HFFc6 (cell line): ENCODE measurements at places on chromosomes 1 and 21. TPM values are rescaled to one million over a fixed set of nuclear protein-coding genes. Genes with fewer than 3 reads are reported as not detected.
A peak's percentile ranks its signal among the peaks of the same experiment; 100 is the strongest.

DNA sequence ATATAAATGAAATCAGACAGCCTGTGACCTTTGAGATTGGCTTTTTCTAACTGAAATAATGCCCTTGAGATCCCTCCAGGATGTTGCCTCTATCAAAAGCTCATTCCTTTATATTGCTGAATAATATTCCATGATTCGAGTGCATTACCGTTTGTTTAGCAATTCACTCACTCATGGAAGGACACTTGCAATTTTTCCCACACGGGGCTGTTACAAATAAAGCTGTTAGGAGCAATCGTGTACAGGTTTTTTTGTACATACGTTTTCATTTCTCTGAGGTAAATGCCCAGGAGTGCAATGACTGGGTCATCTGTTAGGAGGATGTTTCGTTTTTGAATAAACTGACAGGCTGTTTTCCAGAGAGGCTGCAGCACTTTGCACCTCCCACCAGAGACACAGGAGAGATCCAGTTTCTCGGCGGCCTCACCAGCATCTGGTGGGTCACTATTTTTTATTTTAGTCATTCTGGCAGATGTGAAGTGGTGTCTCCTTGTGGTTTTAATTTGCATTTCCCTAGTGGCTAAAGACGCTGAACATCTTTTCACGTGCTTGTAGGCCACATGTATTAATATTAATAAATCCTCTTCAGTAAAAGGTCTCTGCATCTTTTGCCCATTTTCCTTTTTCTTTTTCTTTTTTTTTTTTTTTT lies 11.0 kb downstream of the PRDM15 start:
- no peaks in the 10 kb centered on the region for H3K27me3 ChIP-seq
- peaks cover 22% of the 10 kb centered on the region for H3K4me1 ChIP-seq

DNA sequence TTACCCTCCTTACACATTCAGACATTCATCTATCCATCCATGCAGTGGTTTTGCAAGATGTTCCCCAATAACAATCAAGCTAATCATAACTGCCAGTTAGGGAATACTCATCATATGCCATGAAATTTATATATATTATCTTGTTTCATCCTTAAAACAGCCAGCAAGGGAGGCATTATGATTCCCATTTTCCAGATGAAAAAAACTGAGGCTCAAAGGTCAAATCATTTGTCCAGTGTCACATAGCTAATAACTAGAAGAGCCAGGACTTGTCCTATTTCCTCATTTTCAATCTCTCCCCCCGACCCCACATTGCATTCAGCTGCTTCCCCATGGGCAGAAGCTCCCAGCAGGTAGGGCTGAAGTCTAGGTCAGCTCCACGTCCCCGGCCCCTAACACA lies 7.0 kb upstream of the COL8A2 start:
- no peaks in the 10 kb centered on the region; the same call in 1 of the 2 replicates for H3K27me3 ChIP-seq
- DNase-seq, result no peak
- H3K4me1 ChIP-seq, result peaks cover 49% of the 10 kb centered on the region
- no peaks in the 10 kb centered on the region for H3K36me3 ChIP-seq
- no peak overlapping the region for H3K27ac ChIP-seq

DNA sequence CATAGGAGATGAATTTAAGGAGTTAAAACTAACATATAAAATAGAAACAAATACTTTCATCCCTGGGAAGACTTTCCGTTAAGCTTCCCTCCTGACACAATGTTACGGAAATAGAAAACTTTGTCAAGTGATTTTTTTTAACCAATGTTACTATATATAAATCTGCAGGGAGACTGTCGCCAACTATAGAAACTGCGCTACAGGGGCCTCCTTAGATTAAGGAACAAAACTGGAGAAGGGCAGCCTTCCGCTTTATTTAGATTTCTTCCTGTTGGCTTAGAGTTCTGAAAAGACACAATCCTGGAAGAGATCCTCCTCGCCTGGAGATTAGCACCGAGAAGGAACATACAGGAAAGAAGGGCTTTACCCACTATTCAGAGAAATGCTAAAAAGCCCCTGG lies 1.5 kb downstream of the MGST3 start:
- no peak for DNase-seq
- H3K4me1 ChIP-seq, result peaks cover 15% of the 10 kb centered on the region
- H3K4me3 ChIP-seq, result no peak overlapping the region
- no peaks in the 10 kb centered on the region; the same call in 1 of the 2 replicates for H3K27me3 ChIP-seq
- no peaks in the 10 kb centered on the region for H3K36me3 ChIP-seq

DNA sequence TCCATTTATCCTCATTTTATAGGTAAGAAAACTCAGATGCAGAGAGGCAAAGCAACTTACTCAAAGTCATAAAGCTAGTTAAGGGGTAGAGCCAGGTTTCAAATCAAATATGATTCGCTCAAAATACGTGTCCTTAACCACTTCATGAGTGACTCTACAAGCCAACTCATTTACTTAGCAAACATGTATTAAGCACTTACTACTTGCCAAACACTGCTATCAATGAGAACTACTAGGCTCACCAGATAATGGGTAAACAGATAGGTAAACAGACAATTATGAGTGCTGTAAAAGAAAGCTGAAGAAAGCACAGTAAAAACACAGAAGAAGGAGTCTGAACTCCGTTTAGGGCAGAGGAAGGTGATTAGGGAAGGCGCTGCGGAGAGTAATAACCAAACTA lies 65.9 kb downstream of the WDR64 start:
- peaks cover 31% of the 10 kb centered on the region for H3K4me1 ChIP-seq
- no peaks in the 10 kb centered on the region for H3K36me3 ChIP-seq
- H3K4me3 ChIP-seq, result no peak overlapping the region

- DNase-seq, result no peak
- peak overlapping the region; percentile 19; the same call in 1 of the 2 replicates for H3K27ac ChIP-seq
- no peaks in the 10 kb centered on the region for H3K36me3 ChIP-seq
- H3K4me3 ChIP-seq, result no peak overlapping the region
These were observed 20.9 kb upstream of the UBL4B start for GRCh38 chr1:110091381-110091780.

DNA sequence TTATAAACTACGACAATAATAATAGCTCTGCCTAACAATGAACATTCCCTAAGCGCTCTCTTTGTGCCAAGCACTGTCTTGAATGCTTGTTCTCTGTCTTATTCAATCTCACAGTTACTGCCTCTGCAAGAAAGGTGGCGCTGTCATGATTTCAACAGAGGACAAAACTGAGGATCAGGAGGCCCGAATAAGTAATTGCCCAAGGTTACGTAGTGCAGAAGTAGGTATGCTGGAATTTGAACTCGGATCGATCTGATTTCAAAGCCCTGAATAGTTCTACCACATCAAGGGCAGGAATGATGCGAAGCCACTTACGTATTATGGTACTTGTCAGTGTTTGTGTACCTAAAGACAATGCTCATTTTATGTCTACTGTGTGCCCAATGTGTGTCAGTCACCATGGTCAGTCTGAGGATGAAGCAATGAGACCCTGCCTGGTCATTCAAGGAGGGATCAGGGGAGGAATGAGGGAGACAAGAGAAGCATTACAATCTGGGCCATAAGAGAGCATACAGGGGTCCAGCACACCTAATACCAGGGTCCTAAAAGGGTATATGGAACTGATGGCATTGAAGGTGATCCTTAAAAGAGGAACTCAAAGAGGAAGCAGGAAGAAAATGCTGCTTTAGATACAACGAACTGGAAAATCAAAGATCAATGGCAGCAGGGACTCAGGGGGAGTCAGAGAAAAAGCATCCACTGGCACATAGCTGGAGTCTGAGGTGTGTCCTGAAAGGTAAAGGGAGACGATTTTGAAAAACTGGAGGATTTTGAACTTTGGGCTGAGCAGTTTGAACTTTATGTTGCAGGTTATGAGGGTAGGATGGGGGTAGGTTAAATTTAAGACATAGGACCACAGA lies 389.2 kb downstream of the PLPP3 start:
- no peaks in the 10 kb centered on the region for H3K27me3 ChIP-seq
- DNase-seq, result no peak
- no peak overlapping the region for H3K27ac ChIP-seq
- no peaks in the 10 kb centered on the region for H3K36me3 ChIP-seq

DNA sequence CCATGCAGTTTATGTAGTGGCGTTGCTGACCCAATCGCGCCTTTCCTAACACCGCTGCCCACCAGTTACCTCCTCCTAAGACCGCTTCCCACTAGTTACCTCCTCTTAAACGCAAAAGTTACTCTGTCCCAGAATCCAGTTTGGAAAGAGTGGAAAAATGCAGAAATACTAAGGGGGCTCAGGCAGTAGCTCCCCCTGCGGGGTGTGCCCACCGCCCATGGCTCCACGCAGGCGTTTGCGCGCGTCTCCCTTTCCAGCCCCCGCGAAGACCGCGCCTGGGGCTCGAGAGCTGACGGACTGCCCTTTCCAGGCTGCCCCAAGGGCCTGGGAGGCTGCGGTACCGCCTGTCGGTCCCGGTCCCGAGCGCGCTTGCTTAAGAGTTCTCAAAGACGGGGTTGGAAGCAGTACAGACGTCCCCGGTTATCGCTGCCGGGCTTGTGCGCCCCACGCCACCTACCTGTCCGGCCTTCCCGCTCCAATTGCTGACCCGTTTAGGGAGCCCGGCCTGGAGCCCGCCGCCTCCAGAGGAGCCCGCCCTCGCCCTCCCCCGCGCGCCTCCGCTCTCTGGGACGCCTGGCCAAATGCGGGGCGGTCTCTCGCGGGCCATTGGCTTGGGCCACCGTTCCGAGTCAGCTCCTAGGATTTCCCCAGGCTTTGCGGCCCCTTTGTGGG lies 414.1 kb upstream of the ESRRG start:
- H3K36me3 ChIP-seq, result no peaks in the 10 kb centered on the region; the same call in 1 of the 2 replicates
- peaks cover 15% of the 10 kb centered on the region for H3K27me3 ChIP-seq
- H3K4me1 ChIP-seq, result no peaks in the 10 kb centered on the region
- H3K27ac ChIP-seq, result no peak overlapping the region
- H3K4me3 ChIP-seq, result no peak overlapping the region

FNDC5 gene
- 0.53 to 0.69 TPM in 2 of 3 replicates, not detected in the other for total RNA-seq

ST6GALNAC5 gene
- 2.3 TPM in 1 of 3 replicates, not detected in the others for total RNA-seq

HPDL gene
- total RNA-seq, result 0.39 and 0.80 TPM in 2 replicates

DNA sequence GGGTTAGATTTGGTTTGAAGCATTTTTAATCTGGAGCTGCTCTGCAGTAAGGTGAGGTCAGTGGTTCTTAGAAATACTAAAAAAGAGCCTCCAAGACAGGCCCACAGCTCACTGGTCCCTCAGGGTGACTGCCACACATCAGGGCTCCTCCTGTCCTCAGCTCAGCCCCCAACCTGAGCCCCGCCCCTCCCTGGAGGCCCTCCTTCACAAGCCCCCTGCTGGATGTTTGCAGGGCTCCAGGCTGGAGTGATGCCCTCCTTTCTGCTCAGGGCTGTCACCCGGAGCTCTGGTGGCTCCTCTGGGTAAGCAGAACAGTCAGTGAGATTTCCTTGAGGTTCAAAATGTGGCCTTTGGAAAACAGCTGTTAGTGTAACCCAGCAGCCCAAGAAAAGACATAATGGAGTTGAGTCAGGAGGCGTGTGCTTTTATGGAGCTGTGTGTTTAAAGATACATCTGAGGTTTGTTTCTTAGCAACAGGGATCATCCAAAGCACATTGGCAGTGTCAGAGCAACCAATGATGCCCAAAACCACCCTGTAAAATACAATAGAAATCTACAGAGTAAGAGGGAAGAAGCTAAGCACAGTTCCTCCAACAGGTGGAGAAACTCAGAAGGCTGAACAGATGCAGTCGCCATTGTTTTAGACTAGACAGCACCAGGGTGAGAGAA lies 21.4 kb downstream of the STUM start:
- DNase-seq, result peak; percentile 20
- no peaks in the 10 kb centered on the region for H3K36me3 ChIP-seq

DNA sequence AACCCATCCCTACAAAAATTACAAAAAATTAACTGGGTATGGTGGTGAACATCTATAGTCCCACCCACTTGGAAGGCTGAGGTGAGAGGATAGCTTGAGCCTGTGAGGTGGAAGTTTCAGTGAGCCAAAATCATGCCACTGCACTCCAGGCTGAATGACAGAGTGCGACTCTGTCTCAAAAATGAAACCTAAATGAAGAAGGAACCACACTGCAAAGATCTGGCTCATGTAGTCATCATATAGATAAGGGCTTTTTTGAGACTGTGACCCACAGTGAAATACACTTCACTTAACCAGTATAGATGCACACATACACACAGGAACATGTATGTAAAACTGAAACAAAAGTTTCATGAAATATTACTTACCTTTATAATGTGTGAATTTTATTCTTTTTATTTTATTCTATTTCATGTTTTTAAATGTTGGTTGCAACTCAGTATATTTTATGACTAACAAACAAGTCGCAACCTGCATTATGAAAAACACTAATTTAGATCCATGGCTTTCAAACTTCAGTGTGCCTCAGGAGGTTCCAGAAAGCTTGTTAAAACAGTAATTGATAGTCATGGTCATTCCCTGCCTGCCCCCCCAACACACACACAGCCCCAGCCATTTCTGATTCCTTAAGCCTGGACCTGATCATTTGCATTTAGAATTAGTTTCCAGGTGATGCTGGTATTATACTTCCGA lies 189.5 kb downstream of the PATJ start:
- no peaks in the 10 kb centered on the region for H3K27me3 ChIP-seq
- H3K36me3 ChIP-seq, result no peaks in the 10 kb centered on the region
- no peak for DNase-seq

FNBP1L gene
- 1.1 to 5.5 TPM (median 5.2 TPM) in 3 replicates for total RNA-seq

SMCP gene
- not detected in 3 replicates for total RNA-seq

DNA sequence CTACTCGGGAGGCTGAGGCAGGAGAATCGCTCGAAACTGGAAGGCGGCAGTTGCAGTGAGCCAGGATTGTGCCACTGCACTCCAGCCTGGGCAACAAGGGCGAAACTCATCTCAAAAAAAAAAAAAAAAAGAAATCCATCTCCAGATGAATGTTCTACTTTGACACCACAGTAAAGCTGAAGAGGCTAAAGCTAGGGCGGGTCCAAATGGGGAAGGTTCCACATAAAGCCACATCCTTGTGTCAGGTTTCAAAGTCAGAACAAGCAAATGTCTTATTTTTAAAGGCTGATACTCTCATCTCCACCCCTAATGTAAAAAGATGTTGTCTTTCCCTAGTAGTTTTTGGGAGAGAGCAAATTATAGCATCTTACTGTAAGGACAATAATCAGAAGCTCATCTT lies 4.4 kb upstream of the WARS2 start:
- DNase-seq, result no peak
- H3K4me3 ChIP-seq, result no peak overlapping the region
- peaks cover 24% of the 10 kb centered on the region for H3K4me1 ChIP-seq
- no peak overlapping the region for H3K27ac ChIP-seq
- peaks cover 8% of the 10 kb centered on the region; the same call in 1 of the 2 replicates for H3K36me3 ChIP-seq
- H3K27me3 ChIP-seq, result no peaks in the 10 kb centered on the region

DNA sequence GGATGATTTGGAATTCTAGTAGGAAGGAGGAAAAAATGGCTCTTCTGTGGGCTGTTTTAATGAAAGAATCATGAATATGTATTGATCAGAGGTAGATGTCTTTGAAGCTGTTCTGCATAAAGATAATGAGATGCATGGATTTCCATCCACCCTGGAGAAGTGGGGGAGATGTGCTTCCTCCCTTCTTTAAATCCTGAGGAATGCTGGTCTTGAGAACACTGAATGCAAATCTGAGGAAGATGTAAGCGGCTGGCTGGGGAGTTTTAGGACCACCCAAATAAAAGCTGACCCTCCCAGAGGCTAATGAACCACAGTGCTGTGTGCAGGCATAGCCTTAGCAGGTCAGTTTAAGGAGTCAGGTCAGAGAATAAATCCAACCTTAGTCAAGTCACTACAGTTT lies 37.3 kb downstream of the ZMYND12 start:
- H3K4me3 ChIP-seq, result no peak overlapping the region
- peaks cover 50% of the 10 kb centered on the region for H3K27me3 ChIP-seq
- H3K36me3 ChIP-seq, result no peaks in the 10 kb centered on the region

SLC66A1 gene
- 14.3 to 15.1 TPM (median 14.7 TPM) in 3 replicates for total RNA-seq

GRCh38 chr1:107840725-107841124 lies 124.3 kb downstream of the VAV3 start:
- H3K4me1 ChIP-seq, result no peaks in the 10 kb centered on the region
- no peaks in the 10 kb centered on the region for H3K36me3 ChIP-seq
- H3K4me3 ChIP-seq, result no peak overlapping the region
- H3K27ac ChIP-seq, result no peak overlapping the region
- no peaks in the 10 kb centered on the region; the same call in none of the 2 replicates for H3K27me3 ChIP-seq

USP16 gene
- total RNA-seq, result 27.5 to 37.5 TPM (median 30.4 TPM) in 3 replicates

GRCh38 chr1:232581932-232582331 lies 48.0 kb downstream of the SIPA1L2 start:
- H3K27me3 ChIP-seq, result no peaks in the 10 kb centered on the region; the same call in 1 of the 2 replicates
- no peak overlapping the region for H3K4me3 ChIP-seq
- no peaks in the 10 kb centered on the region for H3K4me1 ChIP-seq
- H3K27ac ChIP-seq, result no peak overlapping the region
